MV-4-11 (cell line): ENCODE measurements at places on chromosomes 12 and 14.

DNA sequence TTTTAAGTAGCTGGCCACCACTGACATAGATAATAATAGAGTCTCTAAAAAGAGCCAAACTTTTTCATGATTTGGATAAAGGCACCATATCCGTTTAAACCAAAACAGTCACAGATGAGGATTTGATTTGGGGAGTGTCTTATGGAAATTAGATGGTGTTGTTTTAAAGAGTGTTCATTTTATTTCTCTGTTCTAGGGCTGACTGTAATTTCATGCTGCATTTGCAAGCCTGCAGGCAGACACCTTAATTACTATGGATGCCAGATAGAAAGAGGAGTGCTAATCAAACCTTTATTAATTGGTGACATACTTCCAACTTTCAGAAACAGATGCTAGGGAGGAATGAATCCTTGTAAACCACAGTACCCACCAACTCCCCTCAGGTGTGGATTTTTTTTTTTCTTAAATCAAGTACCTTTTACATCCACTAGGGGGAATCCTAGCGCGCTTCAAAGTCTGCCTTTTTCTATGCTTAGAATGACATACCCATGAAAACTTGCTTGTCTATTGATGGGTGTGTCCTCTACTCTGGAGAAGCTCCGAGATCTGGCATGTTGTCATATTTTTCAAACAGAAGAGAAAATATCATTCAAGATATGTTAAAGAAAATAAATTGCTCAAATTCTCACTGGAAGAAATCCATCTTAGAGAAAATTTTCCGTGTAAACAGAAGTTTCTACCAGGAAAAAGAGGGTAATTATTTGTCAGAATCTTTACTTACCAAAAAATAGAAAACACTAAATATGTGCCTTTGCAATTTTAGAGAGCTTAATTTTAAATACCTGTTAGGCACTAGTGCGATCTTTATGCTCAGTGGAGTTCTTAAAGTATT lies 14.2 kb upstream of the PLXNC1 start:
- peak; percentile 40 for DNase-seq

DNA sequence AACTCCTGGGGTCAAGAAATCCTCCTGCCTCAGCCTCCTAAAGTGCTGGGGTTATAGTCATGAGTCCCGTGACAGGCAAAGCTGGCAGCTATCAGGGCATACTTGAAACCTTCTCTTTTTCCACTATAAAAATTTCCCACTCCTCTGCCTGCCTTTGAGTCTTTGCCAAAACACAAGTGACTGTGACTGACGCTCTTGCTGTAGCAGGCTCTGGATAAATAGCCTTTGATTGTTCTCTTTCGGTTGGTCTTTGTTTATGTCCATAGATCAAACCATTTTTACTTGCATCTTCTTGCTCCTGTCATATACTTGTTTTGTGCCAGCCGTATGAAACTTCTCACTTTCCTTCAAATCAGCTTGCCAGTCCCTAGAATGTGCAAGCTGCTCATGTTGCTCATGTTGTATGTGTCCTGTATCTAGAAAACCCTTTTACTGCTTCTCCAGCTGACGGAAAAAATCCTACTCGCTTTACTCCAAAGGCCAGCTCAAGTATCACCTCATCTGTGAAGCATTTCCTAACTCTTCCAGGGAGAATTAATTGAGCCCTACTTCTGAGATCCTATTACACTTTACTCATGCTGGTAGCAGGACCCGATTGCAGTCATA lies 73.1 kb downstream of the RESF1 start:
- DNase-seq, result no peak

DNA sequence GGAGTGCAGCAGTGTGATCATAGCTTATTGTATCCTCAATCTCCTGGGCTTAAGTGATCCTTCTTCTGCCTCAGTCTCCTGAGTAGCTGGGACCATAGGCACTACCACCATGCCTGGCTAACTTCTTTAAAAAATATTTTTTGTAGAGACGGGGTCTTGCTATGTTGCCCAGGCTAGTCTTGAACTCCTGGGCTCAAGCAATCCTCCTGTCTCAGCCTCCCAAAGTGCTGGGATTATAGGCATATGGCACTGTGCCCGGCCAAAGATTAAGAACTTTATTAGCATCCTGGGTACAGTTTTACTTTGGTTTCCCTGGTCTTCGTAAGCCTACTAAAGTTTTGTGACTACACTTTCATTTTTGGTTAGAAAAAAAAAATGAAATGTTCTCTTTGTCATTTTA lies 84.4 kb downstream of the ACADS start:
- DNase-seq, result no peak

GRCh38 chr14:76844223-76844622 lies 18.0 kb downstream of the LRRC74A start:
- peak; percentile 78 for DNase-seq

DNA sequence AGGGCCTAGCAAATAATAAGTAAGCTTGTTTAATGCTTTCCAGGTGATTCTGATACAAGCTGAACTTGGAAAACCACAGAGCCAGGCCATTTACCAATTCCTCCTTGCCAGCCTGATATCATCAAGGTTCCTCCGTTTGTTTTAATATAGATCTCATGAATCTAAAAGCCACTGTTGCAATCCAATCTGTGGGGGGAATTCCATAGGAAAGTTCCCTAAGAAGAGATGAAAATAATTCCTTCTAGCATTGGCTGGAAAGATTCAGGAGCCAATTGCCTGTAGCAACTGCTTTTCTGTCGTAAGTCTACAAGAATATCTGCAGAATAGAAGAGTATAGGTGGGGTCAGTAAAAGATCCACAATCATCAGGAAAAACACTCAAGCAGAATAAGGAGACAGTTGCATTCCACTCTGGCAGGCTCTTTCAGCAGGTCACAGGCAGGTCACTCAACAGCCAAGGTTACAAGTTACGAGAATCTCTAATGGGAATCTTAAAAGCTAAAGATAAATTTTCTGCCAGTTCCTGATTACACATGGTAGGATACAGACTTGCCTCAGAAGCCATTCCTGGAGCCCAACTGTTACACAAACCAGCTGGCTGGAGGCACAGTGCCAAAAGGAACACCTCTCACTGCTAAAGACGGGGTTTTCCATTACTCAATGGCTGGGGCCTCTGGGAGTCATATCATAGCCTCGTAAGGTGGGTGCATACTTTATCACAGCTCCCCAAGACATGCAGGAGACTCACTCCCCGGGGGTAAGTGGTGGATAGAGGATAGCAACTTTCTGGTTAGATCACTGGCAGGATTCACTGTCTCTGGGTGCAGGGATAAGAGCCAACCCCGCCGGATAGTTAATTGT lies 43.6 kb downstream of the FGD6 start:
- no peak for DNase-seq

GRCh38 chr14:100067971-100068959 lies 3.0 kb downstream of the EVL start:
- peak; percentile 85 for DNase-seq
